ENCODE measurements at places on chromosomes 2 and 18.

- no peak for DNase-seq
Measured at GRCh38 chr2:21820271-21820670, 696.5 kb downstream of the TDRD15 start.

DNA sequence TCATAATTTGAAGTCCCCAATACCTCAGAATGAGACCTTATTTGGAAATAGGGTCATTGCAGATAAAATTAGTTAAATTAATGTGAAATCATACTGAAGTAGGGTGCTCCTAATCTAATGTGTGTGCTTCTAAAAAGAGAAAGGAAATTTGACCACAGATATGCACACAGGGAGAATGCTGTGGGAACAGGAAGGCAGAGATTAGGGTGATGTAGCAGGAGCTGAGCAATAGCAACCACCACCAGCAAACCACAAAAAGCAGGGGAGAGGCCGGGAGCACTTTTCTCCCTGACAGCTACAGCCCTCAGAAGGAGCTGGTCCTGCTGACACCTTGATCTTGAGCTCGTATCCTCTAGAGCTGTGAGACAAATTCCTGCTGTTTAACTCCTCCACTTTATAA, 24.6 kb upstream of the SCG2 start:
- peak; percentile 49 for DNase-seq

GRCh38 chr2:202037086-202037485, 3.4 kb downstream of the FZD7 start:
- peak; percentile 41 for DNase-seq

- DNase-seq = no peak
Measured at GRCh38 chr2:60456115-60456770, 97.2 kb downstream of the BCL11A start.

DNA sequence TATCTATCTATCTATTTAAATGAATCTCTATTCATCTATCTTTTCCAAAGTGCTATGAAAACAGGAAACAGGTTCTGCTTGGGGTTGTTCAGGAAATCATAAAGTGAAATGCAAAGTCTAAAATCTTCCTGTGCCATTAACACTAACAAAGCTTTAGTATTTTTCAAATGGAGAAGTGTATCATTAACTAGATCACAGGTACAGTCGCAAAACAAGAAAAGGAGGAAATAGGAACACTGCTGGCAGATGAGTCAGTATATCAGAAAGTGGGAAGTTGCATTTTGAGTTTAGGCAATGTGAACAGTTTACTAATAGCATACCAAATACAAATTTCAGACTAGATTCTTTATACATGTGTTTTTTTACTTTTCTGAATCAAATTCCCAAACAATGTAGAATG, 888.5 kb upstream of the FSHR start:
- no peak for DNase-seq

DNA sequence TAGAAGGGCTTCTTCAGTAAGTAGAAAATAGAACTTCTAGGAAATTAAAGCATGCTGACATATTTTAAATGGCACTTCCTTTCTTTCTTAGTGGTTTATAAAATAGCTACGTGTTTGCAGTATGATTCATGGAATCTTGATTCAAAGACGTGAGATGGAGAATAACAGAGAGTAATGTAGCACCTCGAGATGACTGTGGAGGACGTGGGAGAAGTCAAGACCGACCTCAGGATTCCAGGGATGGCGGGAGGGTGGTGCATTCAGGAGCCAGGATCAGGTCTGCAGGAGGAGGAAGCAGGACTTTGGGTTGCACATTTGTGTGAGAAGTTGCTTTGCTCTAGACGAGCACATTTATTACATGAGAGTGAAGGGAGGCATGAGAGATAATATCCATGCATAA, 56.0 kb downstream of the DCDC2C start:
- no peak for DNase-seq

DNA sequence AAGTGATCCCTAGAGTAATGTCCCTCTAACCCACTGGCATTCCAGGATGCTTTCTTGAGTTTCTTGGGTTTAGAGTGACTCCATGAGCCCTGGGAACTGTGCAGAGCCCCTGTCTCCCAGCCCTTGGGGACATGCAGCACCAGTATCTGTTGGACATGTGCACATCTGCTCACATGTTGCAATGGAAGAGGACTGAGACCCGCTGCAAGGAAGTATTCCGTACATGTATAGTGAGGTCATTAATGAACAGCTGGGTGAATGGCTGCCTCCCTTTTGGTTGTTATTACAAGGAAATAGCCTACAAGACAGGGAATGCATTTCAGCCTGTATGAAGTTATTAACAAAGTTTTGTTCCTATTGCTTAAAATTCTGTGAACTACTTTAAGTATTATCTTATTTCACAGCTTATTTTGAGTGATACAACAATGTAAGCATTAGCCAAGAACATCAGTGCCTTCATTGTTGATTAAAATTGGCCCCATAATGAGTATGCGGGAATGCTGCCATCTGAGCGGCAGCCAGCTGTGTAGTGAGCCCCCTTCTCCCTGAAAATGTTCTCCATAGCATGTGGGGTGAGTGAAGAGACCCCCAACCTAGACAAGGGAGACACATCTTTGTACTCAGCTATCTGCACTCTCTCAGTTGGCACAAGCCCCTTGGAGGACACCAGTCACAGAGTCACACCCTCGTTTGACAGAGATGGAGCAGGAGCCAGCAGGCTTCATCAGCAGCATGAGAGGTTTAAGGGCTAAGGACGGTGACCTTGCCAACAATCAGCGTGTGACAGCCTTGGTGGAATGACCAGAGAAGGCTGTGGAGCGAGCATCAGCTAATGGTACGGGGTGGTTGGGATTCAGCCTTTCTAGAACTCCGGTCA, 87.4 kb downstream of the FAM210A start:
- DNase-seq = no peak

- no peak for DNase-seq
Measured at GRCh38 chr2:181850936-181851560, 40.5 kb upstream of the ITPRID2 start.
